ENCODE measurements at places on chromosomes 3 and 15.

DNA sequence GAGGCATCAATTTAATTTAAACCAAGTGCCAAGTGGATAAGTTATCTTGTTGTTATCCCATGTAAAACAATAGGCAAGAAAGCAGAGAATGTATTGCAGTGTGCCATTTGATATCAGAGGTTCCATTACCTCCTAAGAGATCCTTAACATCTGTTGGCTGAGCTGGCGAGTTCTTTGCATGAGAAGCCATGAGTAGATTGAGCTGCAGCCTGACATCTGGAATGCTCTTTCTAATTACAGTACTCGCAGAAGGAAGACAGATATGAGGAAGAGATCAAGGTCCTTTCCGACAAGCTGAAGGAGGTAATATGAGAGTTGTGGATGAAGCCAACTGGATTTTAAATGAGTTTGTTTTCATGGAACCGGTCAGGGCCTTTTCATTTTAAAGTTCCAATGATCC is 19.4 kb downstream of the TPM1 start:
- no peak for DNase-seq

DNA sequence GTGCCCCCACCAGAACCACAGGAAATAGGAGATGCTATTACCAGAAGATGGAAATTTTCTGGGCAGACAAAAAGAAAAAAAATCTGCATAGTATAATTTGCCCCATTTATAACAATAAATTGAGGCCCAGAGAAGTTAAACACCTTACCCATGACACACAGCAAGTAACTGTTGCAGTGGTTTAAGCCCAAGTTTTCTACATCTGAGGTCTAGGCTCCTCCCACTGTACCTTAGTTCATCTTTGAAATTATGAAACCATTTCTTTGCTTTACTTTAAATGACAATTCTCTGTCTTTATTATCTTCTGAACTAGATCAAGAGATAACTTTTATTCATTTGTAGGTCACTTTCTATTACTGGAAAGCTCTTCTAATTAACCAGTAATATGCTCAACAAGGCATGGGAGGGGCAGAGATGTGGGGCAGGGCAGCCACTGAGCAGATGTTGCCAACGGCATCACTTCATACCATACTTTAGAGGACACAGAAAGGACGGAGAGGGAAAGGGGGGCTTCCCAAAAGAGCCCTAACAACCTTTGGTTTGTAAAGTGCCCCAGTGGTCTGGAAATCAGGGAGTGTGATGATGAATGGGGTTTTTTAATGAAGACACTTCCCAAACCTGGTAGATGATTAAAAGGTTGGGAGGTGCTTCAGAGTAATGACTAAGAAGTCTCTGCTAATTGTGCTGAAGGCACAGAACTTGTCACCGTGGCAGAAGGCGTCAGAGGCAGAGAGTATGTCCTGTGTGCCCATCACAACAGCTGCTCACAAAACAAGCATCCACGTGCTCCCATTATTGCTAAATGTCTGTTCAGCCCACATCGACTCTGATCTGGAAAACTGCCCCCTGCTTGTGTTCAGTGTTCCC is 342.5 kb downstream of the SHQ1 start:
- DNase-seq: no peak

GRCh38 chr15:101566748-101567488 is 77.4 kb upstream of the PCSK6 start:
- no peak for DNase-seq

DNA sequence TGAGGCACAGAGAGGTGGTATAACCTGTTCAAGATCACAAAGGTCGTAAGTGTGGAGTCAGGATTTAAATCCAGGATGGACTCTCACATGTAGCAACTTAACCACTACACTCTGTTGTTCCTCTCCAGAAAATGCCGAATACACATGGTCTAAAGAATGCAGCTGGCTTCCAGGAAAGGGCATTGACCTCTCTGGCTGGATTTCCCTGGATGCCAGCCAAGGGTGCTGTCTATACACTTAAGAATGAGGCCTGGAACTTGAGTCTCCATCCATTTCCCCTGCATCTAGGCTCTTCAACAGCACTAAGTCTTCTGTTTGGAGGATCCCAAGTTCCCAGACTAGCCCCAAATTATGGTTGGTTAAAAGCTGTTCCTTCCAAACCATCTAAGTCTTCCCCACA is 60.5 kb downstream of the CERS3 start:
- DNase-seq: no peak

- no peak for DNase-seq
These were observed 219.2 kb upstream of the NAALADL2 start for GRCh38 chr3:174639970-174640369.

GRCh38 chr3:141360888-141361598 is 7.3 kb upstream of the ZBTB38 start:
- peak; percentile 90 for DNase-seq

All from BJ (cell line).